ENCODE measurements at places on chromosomes 6 and 20. TPM values are rescaled to one million over a fixed set of nuclear protein-coding genes. Genes with fewer than 3 reads are reported as not detected.
A peak's percentile ranks its signal among the peaks of the same experiment; 100 is the strongest.

DNA sequence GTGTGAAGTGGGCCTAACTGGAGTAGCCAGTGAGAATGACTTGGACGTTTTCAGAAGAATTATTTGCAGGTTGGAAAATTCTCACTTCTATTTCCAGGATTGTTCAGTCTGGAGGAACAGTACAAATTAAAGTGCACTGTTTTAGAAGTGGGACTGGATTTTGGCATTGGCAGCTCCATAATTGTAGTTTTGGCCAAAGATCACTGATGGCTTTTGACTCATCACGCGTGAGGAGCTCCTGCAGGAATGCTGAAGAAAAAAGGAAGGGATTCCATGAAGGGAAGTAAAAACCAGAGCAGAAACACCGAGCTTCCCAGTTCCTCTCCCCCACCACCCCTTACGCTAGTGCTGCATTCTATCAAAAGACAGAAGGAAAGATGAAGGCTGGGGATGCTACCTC, 103.5 kb downstream of the JARID2 start:
- no peak for DNase-seq

RAET1E gene
- under 0.01 TPM for total RNA-seq

GRCh38 chr6:3406891-3407809, 49.7 kb downstream of the SLC22A23 start:
- DNase-seq = no peak

GRCh38 chr20:37524859-37525708, 2.6 kb downstream of the BLCAP start:
- no peak for DNase-seq

ULBP2 gene
- total RNA-seq = 0.27 TPM

GRCh38 chr6:116330511-116330910, 40.2 kb upstream of the DSE start:
- no peak for DNase-seq

HMGCLL1 gene
- not detected for total RNA-seq

NDUFAF4 gene
- 3.0 TPM for total RNA-seq

- DNase-seq = peak; percentile 0
Measured at GRCh38 chr6:82410151-82410648, 46.6 kb downstream of the TPBG start.

- no peak for DNase-seq
Measured at GRCh38 chr6:14520029-14520428, 402.5 kb downstream of the CD83 start.

- DNase-seq = peak; percentile 11
Measured at GRCh38 chr20:49712996-49713752, 504 bp downstream of the B4GALT5 start.

ABHD16B gene
- total RNA-seq = 0.27 TPM

GRCh38 chr6:19892260-19892659, 55.1 kb downstream of the ID4 start:
- DNase-seq = no peak

ABCF1 gene
- 40.7 TPM for total RNA-seq

- no peak for DNase-seq
Measured at GRCh38 chr6:148395583-148396101, 53.0 kb downstream of the SASH1 start.

GRCh38 chr6:77292564-77293546, 170.4 kb downstream of the HTR1B start:
- peak; percentile 63 for DNase-seq

DNA sequence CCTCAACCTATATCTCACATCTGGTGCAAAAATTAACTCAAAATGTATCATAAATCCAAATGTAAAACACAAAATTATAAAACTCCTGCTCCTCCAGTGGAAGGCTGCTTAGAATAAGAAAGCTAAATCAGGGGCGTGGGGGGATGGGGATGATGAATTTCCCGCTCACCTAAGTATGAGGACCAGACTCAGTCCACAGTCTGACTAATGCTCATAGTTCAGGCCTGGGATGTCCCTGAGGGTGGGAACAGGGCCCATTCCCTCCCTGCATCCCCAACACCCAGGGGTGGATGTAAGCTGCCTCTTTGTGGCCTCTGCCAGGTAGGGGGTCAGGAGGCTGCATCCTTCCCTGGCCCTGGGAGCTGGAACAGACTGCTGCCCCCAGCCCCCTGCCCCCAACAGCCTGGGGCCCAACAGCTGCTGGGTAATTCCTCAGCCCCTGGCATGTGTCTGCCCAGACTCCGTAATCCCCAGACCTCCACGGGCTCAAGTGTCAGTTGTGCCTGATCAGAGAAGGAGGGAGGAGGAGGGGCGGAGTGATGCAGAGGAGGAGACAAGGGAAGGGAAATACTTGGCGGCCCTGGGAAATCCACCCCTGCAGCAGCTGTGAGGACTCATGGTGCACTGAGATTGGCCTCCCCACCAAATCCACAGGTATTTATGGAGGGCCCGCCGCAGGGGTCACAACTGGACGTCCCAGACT, 224.5 kb downstream of the PREX1 start:
- no peak for DNase-seq

DNA sequence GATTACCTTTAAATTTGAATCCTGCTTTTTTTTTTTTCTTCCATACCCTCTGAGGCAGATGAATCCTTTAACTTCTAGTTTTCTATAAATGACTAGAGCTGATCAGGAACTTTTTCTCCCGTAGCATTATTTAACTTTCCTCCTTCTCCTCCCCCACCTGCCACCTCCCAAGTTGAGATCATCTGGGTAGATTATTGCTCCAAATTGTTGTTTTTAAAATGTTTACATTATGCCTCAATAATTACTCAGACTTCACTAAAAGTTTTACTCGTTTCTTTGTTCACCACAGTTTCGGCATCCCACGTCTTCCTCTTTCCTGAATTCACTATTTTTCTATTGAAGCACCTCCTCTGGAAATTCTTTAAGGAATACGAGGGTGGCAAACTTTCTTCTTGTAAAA, 16.6 kb upstream of the SCUBE3 start:
- no peak for DNase-seq

CST5 gene
- total RNA-seq = not detected

DNA sequence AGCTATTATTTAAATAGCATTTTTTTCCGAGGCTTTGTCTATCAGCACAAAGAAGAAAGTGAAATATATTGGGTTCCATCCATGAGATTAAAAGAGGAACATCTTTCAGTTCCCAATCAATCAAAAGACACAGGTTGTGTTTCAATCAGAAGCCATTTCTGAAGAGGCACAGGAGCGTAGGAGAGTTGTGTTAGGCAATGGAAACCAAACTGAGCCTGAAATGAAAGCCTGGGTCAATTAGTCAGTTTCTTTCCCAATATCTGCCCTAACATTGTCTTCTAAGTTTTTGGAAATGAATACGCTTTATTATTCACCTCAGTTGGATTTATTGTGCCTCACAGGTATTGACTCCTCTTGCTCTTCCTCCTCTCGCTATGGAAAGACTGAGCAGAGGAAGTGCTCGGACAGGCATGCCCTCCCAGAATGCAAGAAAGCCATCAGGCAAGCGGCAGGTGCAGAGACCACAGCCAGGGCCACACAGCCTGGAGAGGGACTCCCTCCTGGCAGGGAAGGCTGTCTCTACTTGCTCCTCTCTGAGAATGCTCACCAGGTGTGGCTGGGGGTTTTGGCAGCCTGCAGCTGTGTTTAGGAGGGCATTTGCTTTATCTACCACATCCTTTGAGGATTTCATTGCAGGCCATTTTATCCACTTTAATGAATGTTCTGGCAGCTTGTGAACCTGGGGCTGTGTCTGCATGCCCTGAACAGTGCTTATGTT, 100.8 kb upstream of the NEDD9 start:
- DNase-seq = no peak

- DNase-seq = no peak
Measured at GRCh38 chr6:130758813-130759212, 68.4 kb upstream of the SMLR1 start.

RGS19 gene
- 75.1 TPM for total RNA-seq

GRCh38 chr6:142845624-142846458, 99.1 kb downstream of the HIVEP2 start:
- DNase-seq = no peak

DNA sequence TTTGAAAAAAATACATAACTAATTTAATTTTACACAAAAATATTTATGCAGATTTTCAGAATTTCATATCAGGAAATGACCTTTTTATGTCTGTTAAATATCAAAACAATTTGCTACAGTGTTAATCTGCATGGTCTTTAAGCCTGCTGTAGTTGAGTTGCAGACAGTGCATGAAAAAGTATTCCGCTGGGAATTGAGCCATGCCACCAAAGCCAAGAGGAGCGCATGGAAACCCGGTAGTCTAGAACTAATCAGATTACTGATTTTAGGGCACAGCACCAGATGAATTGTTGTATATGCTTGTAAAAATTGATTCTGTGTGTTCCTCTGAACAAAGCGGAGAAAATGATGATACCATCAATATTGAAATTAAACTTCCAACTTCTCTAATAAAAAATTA, 34.3 kb upstream of the LAMP5 start:
- no peak for DNase-seq

BCAS4 gene
- total RNA-seq = 22.4 TPM

DNA sequence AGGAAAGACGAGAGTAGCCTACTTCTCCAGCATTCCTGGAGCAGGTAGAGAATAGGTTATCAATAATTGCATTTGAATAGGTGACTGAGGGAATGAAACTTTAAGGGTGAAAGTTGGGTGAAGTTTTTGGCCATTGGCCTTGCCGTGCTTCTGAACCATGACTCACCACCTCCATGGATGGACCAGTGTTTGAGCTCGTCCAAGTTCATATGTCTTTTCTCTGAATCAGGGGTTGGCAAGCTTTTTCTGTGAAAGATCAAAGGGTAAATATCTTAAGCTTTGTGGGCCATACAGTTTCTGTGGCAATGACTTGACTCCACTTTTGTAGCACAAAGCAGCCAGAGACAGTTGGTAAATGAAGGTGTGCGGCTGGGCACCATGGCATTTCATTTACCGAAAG, 31.8 kb downstream of the SNRNP48 start:
- DNase-seq = no peak

SLC29A1 gene
- total RNA-seq = 26.9 TPM

HLA-DRB5 gene
- 6.5 TPM for total RNA-seq

TP53TG5 gene
- not detected for total RNA-seq

ALDH8A1 gene
- total RNA-seq = 0.27 TPM

CEP162 gene
- total RNA-seq = 1.6 TPM

GRCh38 chr6:158669145-158670035, 19.5 kb downstream of the SYTL3 start:
- no peak for DNase-seq
